ENCODE measurements at places on chromosomes 16 and 17.

- DNase-seq: no peak
Observed at GRCh38 chr16:13254998-13255614, 353.7 kb downstream of the SHISA9 start.

DNA sequence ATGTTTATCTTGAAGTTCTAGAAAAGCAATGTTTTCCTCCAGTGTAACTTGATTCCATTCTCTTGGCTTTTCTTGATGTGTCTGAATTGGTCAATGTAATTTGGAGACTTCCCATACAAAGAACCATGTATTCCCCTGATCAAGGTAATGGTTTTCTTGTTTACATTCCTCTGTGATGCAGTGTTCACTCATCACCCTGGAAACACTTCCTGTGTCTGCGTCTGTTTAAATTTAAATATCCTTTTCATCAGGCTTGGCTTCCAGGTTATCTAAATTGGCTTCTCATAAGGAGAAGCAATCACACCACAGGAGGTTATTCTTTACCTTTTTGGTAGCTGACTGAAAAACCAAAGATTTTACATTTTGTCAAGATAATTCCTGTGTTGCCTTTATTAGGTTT is 237.3 kb upstream of the WSCD1 start:
- no peak for DNase-seq

DNA sequence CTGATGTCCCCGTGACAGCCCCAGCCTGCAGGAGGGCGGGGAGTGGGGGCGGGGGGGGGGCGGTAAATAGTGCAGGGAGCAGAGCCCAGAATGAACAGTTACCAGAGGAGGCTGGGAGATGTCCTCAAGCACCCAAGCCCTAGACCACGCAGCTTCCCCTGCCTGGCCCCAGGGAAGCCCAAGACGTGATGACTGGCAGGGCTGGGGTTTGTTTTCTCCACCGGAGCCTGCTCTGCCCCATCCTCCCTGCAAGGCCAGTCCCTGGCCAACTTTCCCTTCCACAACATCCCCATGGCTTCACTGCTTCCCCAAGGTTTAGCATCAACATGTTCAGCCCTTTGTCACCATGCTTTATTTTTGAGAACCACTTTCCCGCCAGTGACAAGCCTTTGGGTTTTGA is 1.4 kb upstream of the BEAN1 start:
- DNase-seq: no peak

- DNase-seq: no peak
Observed at GRCh38 chr16:2702871-2703745, 16.9 kb downstream of the PRSS27 start.

DNA sequence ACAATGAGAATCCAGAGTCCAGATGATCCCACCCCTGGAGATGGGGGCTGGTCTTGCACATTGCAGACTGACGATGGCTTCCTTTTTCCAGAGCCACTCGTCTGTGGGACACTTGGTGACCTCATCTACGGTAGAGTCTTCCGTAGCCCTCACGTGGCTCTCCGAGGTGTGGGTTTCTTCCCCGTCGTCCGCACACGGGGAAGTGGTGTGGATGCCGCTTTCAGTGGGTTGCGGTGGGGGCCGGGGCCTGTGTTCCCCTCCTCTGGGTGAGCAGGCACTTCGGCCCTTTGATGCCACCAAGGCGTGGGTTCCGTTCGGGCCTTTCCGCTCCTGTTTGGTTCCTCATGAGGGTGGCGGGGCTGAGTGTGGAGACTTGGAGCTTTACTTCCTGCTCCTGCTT is 21.4 kb downstream of the BAIAP2 start:
- DNase-seq: no peak

- no peak for DNase-seq
Observed at GRCh38 chr16:84334058-84334457, 34.3 kb upstream of the ATP2C2 start.

DNA sequence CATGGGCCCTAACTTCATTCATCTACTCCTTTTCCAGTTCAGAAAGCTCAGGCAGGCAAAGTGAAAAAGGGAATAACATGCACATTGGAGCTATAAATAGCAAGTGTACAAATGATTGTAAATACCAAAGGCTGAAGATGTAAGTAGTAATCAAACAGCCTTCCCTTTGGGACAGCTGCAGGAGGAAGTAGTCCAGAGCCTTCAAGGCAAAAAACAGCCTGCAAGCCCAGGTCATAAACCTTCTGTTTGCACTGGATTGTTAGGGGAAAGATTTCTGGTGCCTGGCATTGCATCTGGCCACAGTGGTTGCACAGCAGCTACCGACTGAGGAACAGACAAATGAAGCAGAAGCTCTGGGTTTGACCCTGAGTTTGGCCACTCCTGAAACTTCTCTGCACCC is 98.6 kb upstream of the PMFBP1 start:
- no peak for DNase-seq
